Cerebellum (tissue), 4 donors: ENCODE measurements at places on chromosomes 2 and 18. TPM values are rescaled to one million over a fixed set of nuclear protein-coding genes. Genes with fewer than 3 reads are reported as not detected.
A peak's percentile ranks its signal among the peaks of the same experiment; 100 is the strongest.

Gene MAPRE2
- total RNA-seq, result 60.4 TPM

Gene KCNG2
- total RNA-seq, result 2.1 TPM

DNA sequence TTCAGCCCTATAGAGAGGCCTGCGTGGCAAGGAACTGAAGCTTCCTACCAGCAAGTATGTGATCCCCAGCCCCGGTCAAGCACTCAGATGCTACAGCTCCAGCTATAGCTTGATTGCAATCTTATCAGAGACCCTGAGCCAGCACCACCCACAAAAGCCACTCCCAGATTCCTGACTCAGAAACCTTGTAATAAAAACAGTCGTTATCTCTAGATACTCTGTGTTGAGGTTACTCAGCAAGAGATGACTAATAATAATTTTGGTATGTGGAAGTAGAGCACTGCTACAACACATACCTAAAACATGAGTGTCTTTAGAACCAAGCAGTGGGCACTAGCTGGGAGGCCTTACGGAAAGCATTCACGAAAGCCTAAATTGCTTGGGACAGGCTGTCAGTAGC lies 216.9 kb downstream of the UXS1 start:
- DNase-seq, result no peak

Gene CCDC195
- total RNA-seq, result not detected

Gene CPO
- total RNA-seq, result not detected

Gene VIT
- 3.4 TPM for total RNA-seq

Gene CYRIA
- total RNA-seq, result 28.2 TPM

- DNase-seq, result no peak
These were observed 25.4 kb downstream of the MAP4K4 start for GRCh38 chr2:101722864-101723263.

- no peak for DNase-seq
These were observed 35.1 kb upstream of the CDC42EP3 start for GRCh38 chr2:37706334-37707183.

DNA sequence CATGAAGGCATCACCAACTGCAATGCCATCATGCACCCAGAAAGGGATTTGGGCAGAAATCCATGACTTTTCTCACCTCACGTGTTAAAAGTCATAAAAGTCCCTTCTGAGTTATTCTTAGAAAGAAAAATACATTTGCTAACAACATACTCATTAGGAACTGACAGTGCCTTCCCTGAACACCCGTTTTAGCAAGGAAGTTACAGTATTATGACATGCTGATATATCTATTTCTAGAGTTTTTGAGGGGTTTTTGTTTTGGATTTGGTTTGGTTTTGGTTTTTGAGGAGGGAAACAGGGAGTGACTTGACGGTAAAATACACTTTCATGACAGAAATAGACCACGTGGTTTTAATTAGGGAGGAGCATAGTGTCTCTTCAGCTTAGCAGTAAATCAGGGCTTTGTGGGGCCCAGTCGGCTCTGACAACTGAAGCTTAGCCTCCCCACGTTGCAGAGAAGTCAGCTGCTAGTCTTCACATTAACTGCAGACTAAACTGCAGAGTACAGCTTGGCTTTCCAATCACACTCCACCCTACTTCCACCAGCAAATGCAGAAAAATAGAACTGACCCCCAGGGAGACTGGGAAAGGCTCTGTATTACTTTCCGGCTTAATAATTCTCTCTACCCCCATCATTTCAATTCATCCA lies 141.4 kb downstream of the FAM124B start:
- peak; percentile 7 for DNase-seq

Gene TTN
- total RNA-seq, result 4.3 TPM

Gene RNU2-63P
- not detected for total RNA-seq

DNA sequence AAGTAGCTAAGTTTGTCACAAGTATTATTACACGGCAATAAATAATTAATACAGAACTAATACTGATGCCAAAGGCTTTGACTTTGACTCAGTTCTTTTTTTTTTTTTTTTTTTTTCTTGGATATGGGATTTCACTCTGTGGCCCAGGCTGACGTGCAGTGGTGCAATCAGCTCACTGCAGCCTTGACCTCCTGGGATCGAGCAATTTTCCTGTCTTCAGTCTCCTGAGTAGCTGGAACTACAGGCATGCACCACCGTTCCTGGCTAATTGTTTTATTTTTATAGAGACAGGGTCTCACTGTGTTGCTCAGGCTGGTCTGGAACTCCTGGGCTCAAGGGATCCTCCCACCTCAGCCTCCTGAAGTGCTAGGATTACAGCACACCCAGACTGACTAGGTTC lies 284.5 kb downstream of the SS18 start:
- no peak for DNase-seq

Gene ESPNL
- total RNA-seq, result 0.09 TPM

- no peak for DNase-seq
These were observed 78.0 kb downstream of the BCL2L11 start for GRCh38 chr2:111198701-111199100.

Gene DTNA
- 86.1 TPM for total RNA-seq

Gene IKZF2
- total RNA-seq, result 17.7 TPM

GRCh38 chr2:45391866-45392265 lies 219.2 kb downstream of the SRBD1 start:
- DNase-seq, result no peak

DNA sequence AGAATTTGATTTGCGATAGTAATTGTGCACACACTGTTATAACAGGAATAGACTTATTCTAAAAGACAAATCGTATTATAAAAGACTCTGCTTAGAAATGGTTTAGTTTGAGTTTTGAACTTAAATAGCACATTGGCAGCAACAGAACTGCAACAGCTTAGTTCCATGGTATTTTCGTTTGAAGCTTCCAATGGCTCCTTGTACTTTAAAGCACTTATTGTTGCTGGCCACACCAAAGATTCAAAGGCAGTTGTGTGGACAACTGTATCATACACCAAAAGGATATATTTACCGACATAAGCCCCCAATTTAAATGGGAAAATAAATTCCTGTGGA lies 627 bp downstream of the WIPF1 start:
- no peak for DNase-seq
